ENCODE measurements at places on chromosomes 1 and 21.

GRCh38 chr1:109595531-109595930 is 23.9 kb downstream of the GNAT2 start:
- no peak for DNase-seq

DNA sequence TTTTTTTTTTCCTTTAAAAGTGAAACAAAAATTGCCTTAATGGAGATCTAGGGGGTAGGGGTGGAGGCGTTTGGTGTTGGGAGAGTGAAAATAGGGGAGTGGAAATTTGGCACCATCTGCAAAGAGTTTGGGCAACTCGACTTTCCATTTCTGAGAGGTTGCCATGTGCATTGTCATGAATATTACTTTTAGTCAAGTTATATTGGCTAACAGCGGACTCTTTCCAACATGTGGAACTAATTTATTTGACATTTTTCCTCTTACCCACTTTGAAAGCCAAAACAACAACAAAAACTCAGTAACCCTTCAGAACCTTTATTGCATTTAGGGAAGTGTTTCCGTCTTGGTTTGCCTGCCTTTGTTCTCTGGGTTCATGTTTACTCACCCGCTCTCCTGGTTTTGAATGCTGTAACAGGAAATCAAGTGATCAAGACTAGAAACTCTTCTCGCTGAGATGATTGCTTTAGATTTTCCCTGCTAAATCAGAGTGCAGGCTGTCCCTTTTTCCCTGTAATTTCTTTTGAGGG is 70.4 kb downstream of the CACHD1 start:
- no peak for DNase-seq

DNA sequence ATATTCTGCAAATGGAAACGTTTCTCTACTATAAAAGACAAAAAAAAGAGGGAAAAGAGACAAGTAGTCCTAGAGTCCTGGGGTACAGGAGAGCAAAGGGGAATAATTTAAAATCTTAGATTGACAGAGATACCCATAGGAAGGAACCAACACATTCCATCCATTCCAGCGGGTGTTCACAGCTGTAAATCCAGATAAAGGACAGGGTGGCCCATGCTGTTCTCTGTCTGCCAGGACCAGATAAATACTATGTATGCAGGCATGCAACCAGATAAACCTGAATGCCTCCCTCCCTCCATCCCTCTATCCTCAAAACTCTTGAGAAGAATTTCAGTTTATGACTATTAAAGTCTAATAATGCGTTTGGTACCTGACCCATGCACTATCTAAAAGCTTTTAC is 131.8 kb downstream of the PTPN14 start:
- no peak for DNase-seq

GRCh38 chr1:95409901-95410300 is 175.9 kb downstream of the RWDD3 start:
- no peak for DNase-seq

GRCh38 chr1:23100074-23100748 is 68.4 kb downstream of the LUZP1 start:
- DNase-seq, result no peak

DNA sequence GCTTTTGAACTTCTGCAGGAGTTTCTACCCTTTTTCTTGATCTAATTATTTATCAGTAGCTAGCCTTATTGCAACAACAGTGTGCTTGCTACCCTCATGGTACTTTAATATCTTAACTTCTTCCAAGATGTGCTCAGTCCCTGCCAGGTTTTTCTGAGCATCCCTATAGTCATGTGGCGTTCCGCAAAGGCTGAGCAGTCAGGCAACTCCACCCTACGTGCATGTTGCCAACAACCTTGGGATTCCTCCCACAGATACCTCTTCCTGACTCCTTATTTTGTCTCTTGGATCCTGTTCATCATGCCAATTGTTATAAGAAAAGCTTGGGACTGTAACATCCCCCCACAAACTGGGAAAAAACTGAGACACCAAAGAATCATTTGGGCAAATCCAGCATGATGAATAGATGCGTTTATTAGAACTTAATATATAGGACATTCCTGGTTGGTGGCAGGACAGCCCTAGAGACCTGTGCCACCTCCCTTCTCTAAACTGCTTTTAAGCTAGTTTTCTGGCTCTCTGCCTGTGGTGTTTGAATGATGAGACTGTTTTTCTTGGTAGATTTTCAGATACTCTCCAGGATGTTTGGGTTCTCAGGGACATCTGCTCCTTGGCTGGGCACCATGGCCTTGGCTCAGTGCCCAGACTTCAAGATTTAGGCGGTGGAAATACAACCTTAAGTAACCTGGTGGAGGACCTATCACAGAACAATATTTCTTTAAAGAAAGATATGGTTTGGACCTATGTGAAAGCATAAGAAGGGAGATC is 27.1 kb upstream of the KCTD3 start:
- DNase-seq, result no peak

- DNase-seq, result no peak
These were observed 3.6 kb upstream of the S100A10 start for GRCh38 chr1:151997284-151997570.

GRCh38 chr21:28971171-28971570 is 21.5 kb downstream of the LTN1 start:
- DNase-seq, result no peak

- DNase-seq, result no peak
These were observed 57.7 kb downstream of the TRIM11 start for GRCh38 chr1:228348708-228349467.

GRCh38 chr1:38217316-38217715 is 170.7 kb upstream of the POU3F1 start:
- DNase-seq, result no peak

GRCh38 chr1:213698092-213698702 is 289.6 kb upstream of the PROX1 start:
- no peak for DNase-seq

- no peak for DNase-seq
These were observed 49.0 kb downstream of the GPR161 start for GRCh38 chr1:168087696-168088095.

DNA sequence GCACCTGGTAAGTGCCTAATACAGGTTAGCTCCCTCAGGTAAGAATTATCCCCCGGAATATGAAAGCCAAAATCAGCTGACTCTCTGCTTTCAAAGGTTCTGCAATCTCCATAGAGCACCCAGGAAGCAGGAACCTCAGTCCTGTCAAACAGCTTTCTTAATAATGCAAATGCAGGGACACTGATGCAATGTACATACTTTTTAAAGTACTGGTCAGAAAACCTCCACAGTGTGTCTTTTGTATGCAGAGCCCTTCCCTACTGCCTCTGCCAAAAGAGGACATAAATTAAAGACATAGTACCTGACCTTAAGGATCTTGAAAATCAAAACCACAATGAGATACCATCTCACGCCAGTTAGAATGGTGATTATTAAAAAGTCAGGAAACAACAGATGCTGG is 365.0 kb upstream of the KAZN start:
- DNase-seq, result no peak

DNA sequence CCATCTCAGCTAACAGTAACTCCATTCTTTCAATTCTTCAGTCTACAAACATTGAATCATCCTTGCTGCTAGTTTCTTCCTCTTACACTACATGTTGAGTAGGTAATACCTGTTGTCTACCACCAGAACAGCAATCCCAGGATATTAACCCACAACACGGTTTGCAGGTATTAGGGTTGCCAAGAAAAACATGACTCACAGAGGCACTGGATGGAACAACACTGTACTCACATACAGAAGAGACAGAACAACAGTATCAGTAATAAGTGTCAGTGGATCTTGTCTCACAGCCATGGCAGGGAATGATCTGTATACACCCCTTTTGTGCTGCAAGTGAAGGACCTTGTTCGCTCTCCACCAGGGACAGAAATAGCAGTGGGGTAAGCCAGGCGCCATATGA is 212.1 kb downstream of the GPR52 start:
- DNase-seq, result no peak

- no peak for DNase-seq
These were observed 6.2 kb upstream of the DEPDC1 start for GRCh38 chr1:68503085-68503484.

- DNase-seq, result no peak
These were observed 118.4 kb downstream of the HIVEP3 start for GRCh38 chr1:41800311-41800829.
